Glutamatergic neuron (in vitro differentiated cells): ENCODE measurements at places on chromosomes 6 and 20.

GRCh38 chr6:51303338-51303737 is 484.7 kb downstream of the TFAP2B start:
- DNase-seq: no peak

GRCh38 chr6:167137081-167137480 is 14.2 kb downstream of the CCR6 start:
- no peak for DNase-seq

DNA sequence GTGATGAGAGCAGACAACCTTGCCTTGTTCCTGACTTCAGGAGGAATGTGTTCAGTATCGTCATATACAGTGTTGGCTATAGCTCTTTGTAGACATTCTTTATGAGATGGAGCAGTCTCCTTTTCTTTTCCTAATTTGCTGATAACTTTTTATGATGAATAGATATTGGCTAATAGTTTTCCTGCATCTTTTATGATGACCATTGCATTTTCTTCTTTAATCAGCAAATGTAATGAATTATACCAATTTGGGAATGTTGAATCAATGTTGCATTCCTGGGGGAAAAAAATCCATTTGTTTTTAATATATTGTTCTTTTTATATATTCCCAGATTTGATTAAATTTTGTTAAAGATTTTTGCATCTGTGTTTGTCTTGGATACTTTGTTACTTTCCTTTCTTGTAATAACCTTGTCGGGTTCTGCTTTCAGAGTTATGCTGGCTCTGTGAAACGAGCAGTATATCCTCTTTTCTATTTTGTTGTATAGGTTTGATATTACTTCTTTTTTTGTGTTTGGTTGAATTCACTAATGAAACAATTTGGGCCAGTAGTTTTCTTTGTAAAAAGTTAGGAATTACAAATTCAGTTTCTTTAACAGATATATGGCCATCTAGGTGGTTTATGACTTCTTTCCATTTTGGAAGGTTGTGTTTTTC is 23.9 kb downstream of the KDM1B start:
- DNase-seq: no peak

GRCh38 chr20:62632575-62633090 is 9.7 kb upstream of the SLCO4A1 start:
- no peak for DNase-seq

DNA sequence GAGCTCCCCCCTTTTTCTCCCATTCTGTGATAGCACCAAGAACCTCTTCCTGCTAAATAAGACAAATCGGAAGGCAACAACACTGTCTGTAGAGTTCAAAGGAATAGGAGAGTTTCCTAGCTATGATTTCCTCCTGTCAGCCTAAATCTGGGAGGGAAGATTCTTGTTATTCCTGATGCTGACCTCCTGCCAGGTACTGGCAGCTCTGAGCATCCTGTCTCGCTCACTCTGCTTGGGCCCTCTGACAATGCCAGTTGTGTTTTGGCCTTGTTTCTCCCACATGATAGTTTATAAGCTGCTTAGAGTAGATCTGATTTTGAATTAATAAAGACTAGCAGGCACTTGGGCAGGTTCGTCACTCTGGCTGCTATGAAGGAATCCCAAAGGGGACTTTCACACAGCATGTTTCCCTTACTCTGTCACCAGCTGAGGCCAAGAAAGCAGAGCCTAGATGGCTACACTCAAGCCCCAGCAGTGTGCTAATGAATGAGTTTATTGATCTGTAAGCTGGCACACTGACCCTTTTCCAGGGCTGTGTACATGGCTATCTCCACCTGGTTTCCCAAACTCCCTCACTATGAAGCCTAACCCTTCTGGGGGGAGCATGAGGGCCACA is 52.3 kb downstream of the UQCC1 start:
- DNase-seq: peak; percentile 45

DNA sequence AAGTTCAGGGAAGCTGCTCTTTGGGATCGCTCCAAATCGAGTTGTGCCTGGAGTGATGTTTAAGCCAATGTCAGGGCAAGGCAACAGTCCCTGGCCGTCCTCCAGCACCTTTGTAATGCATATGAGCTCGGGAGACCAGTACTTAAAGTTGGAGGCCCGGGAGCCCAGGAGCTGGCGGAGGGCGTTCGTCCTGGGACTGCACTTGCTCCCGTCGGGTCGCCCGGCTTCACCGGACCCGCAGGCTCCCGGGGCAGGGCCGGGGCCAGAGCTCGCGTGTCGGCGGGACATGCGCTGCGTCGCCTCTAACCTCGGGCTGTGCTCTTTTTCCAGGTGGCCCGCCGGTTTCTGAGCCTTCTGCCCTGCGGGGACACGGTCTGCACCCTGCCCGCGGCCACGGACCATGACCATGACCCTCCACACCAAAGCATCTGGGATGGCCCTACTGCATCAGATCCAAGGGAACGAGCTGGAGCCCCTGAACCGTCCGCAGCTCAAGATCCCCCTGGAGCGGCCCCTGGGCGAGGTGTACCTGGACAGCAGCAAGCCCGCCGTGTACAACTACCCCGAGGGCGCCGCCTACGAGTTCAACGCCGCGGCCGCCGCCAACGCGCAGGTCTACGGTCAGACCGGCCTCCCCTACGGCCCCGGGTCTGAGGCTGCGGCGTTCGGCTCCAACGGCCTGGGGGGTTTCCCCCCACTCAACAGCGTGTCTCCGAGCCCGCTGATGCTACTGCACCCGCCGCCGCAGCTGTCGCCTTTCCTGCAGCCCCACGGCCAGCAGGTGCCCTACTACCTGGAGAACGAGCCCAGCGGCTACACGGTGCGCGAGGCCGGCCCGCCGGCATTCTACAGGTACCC is at the start of gene ESR1:
Gene ESR1, plus strand, starts transcription at position 170 of the 858 bp plus-strand sequence. Its CDS starts 231 bp downstream, at position 401.
- DNase-seq: peak; percentile 33

- DNase-seq: no peak
These were observed 235.8 kb downstream of the GMPR start for GRCh38 chr6:16473908-16474771.

DNA sequence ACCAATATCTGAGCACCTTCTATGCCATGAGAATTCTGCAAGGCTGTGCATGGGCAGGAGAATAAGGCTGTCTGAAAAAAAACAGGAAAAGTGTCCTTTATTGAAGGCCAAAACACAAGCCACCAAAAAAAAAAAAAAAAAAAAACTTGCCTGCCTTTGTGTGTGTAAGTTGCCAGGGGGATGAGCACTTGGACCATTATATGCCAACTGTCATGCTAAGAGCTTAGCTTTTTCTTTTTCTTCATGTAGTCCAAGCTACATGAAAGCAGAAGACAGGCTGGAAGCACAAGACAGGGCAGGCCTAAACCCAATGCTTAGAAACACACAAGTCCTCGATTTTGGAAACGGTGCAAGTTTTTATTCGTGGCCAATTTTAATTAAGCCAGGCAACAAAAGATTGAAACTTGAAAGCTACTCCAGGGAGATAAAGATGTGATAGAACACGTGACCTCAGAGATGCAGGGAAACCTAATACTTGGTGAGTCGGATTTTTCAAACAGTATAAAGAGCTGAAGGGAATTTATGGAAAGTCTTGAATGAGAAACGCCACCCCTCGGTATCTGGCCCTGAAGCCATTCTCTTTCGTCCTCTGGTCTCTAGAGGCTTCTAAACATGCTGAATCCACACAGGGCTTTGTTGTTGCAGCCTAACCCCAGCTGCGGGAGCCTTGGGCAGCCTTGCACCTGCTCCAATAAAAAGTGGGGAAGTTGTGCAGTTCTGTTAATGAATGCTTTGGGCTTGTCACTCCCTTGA is 8.6 kb downstream of the BMP7 start:
- no peak for DNase-seq

DNA sequence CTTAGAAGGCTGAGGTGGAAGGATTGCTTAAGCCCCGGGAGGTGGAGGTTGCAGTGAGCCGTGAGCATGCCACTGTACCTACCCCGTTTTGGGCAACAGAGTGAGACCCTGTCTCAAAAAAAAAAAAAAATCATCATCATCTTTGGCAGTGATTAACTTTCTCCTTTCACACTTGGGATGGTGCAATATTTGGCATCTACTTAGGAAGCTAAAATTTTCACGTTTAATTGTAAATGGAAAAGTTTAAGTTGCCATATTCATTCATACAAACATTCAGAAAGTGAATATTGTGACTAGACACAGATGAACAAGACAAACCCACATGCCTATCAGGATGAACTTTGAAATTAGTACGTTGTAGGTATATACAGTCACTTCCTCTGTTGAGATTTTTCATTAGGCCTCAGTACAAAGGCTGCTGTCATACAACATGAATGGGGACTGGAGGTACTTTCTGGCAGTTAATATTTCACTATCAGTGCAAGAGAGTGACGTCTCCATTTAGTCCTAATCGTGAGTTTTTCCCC is 10.3 kb downstream of the TOP1 start:
- DNase-seq: no peak

GRCh38 chr6:44456966-44457292 is 69.4 kb downstream of the CDC5L start:
- DNase-seq: no peak

GRCh38 chr6:3843379-3844096 is 5.6 kb upstream of the FAM50B start:
- no peak for DNase-seq

DNA sequence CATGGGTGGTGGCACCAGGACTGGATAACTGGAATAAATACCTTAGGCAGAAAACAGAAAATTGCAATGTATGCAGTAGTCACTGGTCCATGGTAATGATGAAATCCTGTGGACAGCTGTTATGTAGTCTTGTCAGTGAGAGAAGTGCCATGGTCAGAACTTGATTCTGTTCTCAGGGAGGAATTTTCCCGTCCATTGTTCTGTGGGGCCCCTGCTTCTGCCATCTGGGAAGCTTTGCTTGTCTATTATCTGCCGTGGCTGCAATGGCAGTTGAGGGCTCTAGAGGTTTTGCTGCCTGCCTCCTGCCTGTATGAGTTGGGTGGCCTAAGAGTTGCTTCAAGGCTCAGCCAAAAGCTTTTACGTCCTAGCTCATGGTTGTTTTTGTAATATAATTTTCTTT is 126.8 kb upstream of the SLC35B3 start:
- DNase-seq: no peak
